ENCODE measurements at places on chromosomes 3 and 15.

DNA sequence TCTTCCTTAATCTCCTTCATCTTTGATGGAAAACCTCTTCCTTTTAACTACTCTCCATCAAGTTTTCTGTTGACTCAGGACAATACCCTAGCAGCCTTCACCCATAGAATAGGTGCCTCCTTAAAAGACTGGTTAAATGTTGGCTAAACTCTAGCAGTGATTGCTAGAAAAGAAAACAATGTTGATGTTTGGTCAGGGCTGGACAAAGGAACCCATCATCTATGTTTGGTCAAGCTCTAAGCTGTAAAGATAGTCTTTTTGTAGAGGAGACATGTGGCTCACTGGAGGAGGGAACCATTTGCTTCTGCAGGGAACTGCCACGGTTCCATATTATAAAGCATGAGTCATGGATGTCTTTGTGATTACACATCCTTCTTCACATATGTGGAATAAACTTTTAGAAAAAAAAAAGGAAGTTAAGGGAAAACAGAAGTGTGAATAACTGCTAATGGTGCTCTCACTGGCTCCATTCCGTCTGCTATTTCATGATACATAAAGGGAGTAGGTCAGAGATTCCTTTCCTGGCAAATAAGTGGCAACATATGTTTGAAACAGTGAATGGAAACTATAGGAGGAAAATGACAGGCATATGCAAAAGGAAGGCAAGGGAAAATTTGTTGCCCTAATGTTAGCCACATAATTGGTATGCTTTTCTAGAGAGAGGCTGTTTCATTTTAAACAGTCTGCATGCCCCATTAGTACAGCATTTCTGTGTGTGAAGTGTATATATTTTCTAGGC, 78.2 kb downstream of the CMSS1 start:
- DNase-seq: no peak

GRCh38 chr15:65212097-65212496, 824 bp upstream of the CILP start:
- no peak for DNase-seq

DNA sequence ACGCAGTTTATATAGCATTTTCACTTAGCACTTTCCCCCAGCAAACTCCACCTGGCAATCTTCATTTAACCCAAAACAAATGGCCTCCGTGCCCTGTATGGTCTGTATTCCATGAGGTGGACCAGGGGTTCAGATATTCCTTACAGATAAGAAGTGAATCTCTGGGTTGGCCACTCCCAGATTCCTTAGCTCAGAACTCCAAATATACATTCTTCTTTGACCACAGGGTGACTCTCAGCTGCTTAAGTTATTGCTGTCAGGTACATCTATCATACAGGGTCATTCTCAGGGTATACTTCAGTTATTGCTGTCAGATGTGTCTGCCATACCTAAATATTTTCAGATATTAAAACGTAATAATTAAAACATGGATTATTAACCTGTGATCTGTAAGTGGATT, 229.8 kb downstream of the TBL1XR1 start:
- DNase-seq: no peak

DNA sequence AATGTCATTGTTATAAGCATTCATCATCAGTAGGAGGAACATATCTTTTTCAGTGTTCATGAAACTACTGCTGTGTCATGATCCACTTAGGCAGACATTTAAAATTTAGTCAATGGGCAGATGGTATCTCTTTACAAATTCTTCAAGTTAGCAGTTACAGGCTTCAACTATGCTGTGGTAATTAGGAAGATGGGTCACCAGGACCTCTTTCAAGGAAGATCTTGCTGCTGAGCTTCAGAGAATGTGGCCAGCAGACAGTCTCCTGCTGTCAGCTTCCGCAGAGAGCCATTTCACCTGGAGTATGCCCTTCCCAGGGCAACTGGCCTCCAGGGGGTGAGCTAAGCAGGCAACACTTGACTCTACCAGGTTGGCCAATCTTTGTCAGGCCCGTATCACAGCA, 19.4 kb downstream of the IFT57 start:
- DNase-seq: no peak

- no peak for DNase-seq
Observed at GRCh38 chr15:56795502-56795901, 62.2 kb upstream of the ZNF280D start.

GRCh38 chr15:89593018-89593417, 17.7 kb downstream of the TICRR start:
- DNase-seq: no peak

GRCh38 chr3:138653567-138653966, 45.0 kb downstream of the FAIM start:
- no peak for DNase-seq

- no peak for DNase-seq
Observed at GRCh38 chr15:70530017-70530499, 233.3 kb downstream of the UACA start.

- DNase-seq: no peak
Observed at GRCh38 chr3:13894807-13895154, 14.9 kb upstream of the WNT7A start.

GRCh38 chr3:191329654-191330529, at the start of gene UTS2B:
TSS of gene UTS2B (minus strand) at chr3:191330526. CDS start at chr3:191282189, 48,337 bp downstream.
- no peak for DNase-seq

- no peak for DNase-seq
Observed at GRCh38 chr15:60411774-60412425, 14.1 kb upstream of the ANXA2 start.

- DNase-seq: no peak
Observed at GRCh38 chr15:63672369-63672768, 75.2 kb downstream of the FBXL22 start.

DNA sequence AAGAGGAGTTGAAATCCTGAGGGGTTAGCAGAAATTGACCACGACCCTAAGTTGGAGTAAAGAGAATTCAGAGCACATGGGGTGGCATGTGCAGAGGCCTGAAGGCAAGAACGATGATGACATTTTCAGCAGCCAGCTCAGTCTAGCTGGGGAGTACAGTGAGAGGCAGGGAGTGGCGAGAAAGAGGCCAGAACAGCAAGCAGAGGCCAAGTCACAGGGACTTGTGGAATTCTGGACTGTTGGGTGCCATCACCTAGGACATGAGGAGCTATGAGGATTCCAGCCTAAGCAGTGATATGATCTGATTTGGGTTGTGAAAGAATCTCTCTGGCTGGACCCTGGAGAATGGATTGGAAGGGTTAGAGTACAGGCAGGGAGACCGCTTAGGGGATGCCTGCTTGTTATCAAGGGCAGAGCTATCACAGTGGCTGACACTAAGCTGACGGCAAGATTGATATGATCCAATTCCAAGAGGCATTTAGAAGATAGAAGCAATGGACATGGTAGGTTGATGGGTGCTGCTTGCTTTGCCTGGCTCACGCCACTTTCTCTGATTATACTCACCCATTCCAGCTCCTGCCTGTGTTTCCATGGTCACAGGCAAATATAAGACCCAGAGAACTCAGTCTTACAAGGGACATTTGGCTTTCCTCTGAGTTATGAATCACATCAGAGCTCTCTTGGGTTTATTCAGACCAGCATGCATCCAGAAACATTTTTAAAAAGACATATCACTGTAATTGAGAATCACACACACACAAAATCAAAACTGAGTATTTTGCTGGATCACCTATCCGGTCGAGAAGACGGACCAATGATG, 66.4 kb downstream of the LRTM1 start:
- no peak for DNase-seq

DNA sequence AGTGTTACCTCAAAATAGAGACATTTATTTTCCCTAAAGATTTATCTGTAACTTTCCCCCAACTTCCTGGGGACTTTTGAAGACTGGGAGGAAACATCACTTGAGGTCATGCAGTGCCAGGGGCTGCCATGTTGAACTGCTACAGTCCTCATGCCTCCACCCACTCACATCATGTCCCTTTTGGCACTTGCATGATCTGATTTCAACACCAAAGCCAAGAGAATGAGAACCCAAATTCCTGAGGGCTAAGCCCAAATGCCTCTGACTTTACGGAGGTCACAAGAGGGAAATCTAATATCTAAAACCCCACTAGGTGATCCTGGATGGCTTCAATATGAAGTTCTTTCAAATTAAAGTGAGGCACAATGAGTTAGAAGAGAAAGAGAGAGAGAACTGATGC, 213.1 kb downstream of the NTRK3 start:
- DNase-seq: no peak

DNA sequence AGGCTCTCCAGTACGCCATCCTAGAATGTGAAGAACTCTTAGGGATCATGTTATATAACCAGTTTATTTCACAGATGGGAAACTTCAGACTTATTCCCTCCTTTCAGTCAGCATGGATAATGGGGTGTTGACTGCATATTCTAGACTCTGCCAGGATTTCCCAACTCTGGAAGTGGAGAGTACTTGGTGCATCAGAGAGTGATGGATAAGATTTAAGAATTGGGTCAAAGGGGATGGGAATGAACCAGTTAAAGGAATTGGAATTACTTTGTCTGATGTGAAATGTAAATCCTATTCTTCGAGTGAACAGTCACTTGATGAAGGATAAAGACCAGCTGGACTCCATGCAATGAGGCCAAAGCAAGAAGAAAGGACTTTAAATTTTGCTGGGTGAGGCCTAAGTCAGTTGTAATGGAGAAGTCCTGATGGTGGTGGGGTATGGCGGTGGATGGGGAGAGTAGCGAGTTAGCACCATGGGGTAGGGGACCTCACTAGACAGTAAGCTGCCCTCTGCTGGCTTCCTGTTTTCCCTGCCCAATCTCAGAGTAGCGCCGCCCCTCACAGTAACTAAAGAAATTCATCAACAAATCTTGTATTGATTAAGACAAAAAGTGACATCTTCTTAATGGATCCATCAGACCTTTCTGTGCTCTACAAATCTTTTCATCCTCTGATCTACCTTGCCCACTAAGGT, 7.3 kb upstream of the CACNA1D start:
- no peak for DNase-seq

- DNase-seq: no peak
Observed at GRCh38 chr3:42796332-42796885, 7.9 kb downstream of the HIGD1A start.

GRCh38 chr3:167406876-167407492, 26.9 kb upstream of the ZBBX start:
- no peak for DNase-seq

DNA sequence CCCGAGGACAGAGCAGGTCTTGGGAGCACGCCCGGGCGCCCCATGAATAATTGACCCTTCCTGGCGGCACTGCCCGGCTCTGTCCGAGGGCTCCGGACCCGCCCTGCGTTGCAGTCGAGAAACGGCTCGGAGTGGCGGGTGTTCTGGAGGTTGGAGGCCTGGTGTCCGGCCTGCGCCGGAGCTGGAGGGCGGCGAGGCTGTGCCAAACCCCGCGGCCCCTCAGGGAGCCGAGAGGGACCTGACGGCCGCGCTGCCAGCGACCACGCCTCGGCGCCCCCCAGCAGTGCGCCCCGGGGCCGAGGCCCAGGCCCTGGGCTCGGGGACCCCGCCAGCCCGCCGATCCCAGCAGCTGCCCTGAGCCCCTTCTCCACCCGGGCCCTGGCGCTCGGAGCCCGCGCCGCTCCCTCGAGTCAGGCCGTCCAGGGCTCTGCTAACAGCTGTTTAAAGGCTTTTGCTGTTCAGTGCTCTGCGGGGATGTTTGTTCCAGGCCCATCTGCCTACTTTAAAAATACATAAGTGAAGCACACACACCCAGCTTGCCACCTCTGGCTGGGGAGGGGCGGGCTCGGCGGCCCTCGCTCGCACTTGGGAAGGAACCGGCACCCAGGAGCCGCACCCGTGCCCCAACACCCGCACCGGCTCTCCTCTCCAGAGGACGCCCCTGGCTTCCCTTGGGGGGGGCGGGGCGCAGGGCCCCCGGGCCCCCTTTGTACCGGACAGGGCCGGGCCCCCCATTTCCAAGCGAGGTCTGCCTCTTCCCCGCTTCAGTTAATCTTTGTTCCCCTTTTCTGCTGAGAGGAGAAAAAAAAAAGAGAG, 730 bp upstream of the ZNF710 start:
- no peak for DNase-seq

DNA sequence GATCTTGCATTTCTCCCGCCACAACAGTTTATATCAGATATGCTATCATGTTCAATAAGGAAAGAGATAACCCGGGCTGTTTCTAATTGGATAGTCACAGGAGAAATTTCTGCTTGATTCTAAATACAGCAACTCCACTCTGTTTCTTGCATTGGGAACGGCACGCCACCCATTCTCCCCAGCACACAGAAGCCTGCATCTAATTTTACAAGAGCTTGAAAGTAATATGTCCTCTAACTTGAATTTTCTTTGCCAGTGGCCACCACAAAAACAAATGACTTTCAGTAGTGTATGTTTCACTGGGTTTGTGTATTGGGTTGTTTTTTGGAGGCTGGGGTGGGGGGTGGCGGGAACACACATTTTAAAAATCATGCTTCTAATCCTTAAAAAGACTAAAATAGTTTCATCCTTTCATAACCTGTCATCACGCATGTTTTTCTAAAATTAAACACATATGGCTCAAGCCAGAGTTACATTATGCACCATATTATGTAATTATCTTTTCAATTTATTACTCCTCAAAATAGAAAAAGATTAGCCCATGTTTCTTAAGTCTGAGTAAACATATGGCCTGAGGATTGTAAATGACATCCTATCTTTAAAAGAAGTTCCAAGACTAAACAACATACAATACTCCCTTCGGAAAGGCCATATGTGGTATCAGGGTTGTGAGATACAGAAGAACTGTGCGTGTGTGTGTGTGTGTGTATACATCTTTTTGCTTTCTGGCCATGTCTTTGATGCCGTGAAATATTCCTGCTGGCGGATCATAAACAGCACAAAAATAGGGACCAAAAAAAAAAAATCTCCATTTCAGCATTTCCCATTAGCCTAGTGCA, 176.3 kb downstream of the FOXP1 start:
- DNase-seq: no peak

DNA sequence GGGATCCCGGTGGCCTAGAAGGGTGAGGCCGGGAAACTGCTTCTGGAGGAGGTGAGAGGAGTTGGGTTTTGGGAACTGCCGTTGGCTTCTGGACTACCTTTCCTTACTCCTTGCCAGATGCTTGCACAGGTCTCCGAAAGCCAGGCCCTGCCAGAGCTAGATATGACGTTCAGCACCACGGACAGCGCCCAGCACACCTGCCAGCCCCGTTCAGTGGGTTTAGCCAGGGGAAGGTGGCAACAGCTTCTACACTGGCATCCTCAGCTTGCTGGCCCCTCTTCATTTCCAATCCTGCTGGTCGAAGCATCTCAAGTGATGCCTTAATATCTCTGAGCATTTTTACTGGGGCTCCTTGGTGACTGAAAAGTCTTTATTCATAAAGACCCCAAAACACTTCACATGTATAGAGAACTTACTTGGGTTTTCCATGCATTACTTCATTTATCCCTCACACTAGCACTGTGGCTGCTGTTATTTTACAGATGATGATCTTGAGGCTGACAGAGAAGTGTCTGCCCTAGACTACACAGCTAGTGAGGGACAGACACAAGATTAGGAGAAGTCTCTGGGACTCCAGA, 21.9 kb downstream of the HCN4 start:
- no peak for DNase-seq

GRCh38 chr15:77542491-77543001, 90.2 kb downstream of the LINGO1 start:
- DNase-seq: no peak

GRCh38 chr3:72144773-72145505, 360.0 kb upstream of the PROK2 start:
- DNase-seq: peak; percentile 3

DNA sequence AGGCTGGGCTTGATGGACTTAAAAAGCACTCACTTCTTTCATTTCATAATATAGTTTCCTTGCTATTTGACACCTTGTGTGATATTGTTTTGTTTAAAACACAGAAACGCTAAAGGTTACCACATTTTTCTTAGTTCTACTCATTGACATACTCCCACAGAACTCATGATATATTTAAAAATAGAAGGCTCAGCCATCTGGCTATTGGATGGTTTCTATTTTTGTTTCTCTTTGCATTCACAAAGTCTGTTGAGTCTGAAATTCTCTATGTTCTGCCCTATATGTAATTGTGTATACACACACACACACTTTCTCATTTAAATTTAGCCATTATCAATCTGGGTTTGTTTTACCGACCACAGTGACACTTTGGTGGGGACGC, 128.2 kb downstream of the SOX2 start:
- no peak for DNase-seq

All from stimulated activated naive CD4-positive, alpha-beta T cell (primary cell).